ENCODE measurements at places on chromosomes 1 and 21.

DNA sequence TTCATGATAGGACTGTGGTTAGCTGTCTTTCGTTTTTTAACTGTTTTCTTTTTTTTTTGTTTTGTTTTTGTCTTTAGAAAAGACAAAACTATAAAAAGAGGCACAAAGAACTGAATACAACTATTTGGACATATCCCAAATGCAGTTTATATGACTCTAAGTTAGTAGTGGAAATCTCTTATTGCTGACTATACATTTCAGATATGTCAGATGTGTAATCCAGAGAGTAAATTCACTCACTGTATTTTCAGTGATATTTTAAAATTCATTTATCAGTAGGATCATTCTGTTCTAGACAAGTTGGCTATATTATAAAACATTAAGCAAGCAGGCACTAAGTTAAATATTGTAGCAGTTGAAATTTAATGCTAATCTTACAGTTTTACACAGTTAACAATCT lies 5.7 kb downstream of the RAP1A start:
- no peak for DNase-seq

DNA sequence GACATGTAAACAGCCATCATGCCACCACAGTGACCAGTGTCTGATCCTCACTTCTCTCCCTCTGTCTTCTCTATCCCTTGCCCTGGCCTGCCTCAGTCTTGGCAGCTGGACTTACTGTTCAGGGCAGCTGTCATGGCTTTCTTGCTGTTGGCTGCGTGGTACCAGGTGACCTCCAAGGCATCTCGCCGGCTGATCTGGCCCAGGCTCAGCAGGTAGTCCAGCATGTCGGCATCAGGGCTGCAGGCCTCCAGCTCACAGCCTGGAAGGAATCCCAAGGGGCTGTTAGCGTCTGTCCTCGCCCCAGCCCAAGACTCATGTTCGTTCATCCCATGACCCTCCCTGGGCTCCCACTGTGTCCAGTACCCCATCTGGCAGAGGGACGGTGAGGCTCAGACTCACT lies 3.6 kb downstream of the FAM151A start:
- no peak for DNase-seq

DNA sequence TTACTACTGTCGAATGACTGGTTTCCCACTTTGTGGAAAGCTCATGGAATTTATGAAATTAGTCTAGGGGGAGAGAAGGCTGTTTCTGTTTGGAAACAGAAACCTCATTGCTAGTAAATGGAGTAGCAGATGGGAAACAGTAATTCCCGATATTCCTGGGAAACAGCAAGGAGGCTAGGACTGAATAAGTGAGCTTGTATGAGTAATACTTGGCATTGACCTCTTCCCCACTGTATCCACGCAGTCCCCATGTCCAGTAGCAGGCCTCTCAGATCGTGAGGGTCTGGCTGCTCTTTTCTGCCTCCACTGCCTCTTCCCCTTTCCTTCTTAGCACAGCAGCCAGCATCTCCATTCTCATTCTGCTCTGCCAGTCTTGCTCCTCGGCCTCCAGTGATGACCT lies 75.5 kb downstream of the PRDM2 start:
- no peak for DNase-seq

- DNase-seq: no peak
Measured at GRCh38 chr1:230979389-230979716, 459 bp downstream of the ARV1 start.

- no peak for DNase-seq
Measured at GRCh38 chr1:168469690-168470089, 74.1 kb downstream of the XCL2 start.

GRCh38 chr1:176625365-176625764 lies 162.4 kb downstream of the PAPPA2 start:
- DNase-seq: no peak

- DNase-seq: no peak
Measured at GRCh38 chr1:22431965-22432364, 19.7 kb upstream of the ZBTB40 start.

DNA sequence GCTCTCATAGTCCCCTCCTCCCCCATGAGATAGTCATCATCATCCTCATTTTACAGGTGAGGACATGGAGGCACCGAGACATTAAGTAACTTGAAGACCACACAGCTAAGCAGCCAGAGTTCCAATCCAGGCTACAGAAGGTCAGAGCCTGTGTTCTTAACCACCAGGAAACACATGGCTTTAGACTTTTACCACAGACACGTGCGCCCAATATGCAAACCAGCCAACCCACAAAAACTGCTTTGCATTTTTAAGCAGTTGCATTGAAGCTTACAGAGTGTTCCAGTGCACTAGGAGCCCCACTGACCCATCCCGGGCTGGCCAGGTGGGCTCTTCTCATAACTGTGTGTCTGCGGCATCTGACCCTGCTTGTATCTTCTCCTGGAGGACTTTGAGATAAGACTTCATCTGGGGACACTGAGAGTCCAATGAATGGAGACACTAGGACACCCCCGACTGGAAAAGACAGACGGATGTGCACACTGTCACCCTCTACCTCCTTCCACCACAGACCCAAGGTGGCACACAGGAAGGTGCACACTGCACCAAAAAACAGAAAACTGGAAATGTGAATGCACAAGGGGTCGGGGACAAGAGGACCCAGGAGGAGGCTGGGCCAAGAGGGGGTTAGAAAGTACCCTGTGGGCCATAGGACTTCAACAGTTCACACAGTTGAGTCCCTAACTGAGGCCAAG lies 56.4 kb downstream of the ETS2 start:
- no peak for DNase-seq

- DNase-seq: no peak
Measured at GRCh38 chr1:7153464-7153863, 368.2 kb downstream of the CAMTA1 start.

- no peak for DNase-seq
Measured at GRCh38 chr1:29975036-29975694, 738.8 kb downstream of the PTPRU start.
